Fibroblast of lung (primary cell): ENCODE measurements at places on chromosomes 1 and 21.

DNA sequence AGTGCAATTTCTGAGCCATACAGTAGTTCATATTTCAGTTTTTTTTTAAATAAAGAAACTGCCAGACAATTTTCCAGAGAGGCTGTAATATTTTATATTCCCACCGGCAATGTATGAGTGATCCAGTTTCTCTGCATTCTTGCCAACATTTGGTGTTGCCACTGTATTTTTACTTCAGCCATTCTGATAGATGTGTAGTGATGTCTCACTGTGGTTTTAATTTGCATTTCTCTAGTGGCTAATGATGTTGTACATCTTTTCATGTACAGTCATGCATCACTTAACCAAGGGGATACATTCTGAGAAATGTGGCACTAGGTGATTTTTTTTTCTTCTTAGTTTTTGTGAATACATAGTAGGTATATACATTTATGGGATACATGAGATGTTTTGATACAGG is 99.6 kb downstream of the CENPF start:
- peak; percentile 53 for DNase-seq

DNA sequence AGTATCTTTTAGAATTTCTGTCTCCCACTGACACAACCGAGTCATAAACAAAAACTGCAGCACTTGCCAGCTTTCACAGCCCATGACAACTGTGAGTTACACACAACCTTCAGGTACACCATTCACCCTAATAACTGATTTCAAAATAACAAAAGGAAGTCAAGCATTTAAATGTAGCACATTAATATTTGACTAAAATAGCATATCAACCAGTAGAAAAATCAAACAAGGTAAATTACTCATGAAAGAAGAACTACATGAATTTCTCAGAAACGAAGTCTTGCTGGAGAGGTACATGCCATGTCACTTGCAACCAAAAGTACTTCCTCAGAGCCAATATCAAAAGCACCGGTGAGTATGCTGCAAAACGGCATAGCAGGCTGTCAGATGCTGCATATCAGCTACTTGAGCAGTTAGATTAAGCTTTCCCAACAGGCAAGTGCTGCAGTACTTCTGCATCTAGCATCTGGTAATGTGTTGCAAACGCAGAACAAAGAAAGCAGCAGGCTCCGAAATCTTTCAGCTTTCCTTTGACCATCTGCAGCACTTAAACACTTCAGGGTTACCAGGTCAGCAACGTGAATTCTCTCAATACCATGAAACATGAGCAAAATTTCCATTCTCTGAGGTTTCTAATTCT is 223.2 kb downstream of the SMYD3 start:
- DNase-seq = peak; percentile 9

DNA sequence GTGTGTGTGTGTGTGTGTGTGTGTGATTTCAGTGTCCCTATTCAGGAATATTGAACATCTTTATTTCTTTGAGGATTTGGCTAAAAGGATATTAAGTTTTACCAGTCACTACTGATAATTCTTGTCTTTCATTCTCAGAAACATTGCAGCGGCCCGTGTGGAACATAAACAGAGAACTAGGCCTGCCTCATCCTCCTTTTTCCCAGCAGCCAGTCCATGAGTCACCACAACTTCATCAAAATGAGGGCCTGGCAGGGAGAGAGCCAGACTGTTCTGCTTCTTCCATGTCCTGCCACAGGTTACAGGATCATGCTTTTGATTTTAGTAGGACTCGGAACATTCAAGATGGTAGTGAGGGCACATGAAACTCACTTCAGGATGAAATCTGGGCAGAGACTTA is 50.7 kb downstream of the LRIG2 start:
- peak; percentile 62 for DNase-seq

GRCh38 chr1:192153276-192153675 is 5.0 kb upstream of the RGS18 start:
- peak; percentile 57 for DNase-seq

GRCh38 chr1:153346077-153346723 is 2.4 kb downstream of the PGLYRP4 start:
- no peak for DNase-seq
